ENCODE measurements at places on chromosomes 6 and 20.

GRCh38 chr6:4620284-4621151 lies 155.7 kb upstream of the CDYL start:
- DNase-seq, result no peak

DNA sequence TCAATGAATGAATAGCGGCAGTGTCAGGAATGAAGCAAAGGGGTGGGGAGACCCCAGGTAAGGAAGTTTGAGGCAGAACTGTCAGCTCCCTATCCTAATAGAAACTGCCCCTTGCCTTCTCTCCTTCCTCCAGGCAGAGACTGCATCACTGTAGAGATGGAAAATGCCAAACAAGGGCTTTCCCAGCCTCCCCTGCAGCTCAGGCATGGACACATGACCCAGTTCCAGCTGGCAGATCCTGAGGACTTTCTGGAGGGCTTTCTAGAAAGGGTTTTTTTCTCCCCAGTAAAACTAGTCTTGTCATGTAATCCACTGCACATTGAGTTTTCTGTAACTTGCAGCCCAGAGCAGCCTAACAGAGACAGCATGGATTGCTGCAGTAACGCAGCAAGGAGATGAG lies 17.9 kb upstream of the PNPLA1 start:
- DNase-seq, result no peak

- DNase-seq, result no peak
Measured at GRCh38 chr6:28530777-28531176, 5.1 kb downstream of the GPX5 start.

- DNase-seq, result no peak
Measured at GRCh38 chr6:143971482-143972205, 36.4 kb downstream of the PLAGL1 start.

DNA sequence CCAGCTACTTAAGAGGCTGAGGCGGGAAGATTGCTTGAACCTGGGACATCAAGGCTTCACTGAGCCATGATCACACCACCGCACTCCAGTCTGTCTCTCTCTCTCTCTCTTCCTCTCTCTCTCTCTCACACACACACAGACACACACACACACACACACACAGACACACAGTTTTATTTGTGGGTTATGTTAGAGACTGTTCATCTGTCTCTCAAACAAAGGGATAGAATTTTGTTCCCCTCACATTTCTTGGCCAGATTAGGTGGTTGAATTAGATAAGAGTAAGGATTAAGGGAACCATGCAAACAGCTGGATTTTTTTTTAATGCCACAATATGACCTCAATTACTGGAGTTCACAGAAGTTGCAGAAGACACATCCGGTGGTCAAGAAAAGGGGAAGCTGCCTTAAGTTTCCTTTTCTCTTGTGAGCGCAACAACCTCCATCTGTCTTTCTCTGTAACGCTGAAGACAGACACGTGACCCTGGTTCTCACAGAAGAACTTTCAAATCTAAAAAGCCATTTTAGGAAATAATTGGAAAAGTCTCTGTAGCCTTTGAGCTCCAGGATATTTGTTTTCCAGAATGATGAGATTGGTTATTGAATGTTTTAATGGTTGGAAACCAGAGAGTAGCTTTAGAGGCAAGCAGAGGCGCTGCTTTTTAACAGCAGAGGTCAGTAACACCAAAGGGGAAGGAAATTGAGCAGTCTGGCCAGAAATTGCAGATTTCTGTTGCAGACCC lies 32.9 kb upstream of the LGSN start:
- DNase-seq, result no peak

DNA sequence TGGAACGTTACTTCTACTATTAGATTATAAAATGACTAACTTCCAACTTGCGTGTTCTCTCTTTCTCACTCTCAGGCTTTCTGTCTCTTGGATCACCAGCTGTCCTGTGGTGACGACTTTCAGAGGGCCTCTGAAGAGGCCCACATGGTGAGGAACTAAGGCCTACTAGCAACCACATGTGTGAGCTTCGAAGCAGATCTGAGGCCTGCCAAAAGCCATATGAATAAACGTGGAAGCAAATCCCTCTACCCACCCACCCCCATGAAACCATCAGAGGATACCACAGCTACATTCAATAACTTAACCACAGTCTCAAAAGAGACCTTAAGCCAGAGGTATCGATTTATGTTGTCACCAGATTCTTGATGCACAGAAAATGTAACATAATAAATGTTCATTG lies 13.5 kb upstream of the BMP5 start:
- no peak for DNase-seq

DNA sequence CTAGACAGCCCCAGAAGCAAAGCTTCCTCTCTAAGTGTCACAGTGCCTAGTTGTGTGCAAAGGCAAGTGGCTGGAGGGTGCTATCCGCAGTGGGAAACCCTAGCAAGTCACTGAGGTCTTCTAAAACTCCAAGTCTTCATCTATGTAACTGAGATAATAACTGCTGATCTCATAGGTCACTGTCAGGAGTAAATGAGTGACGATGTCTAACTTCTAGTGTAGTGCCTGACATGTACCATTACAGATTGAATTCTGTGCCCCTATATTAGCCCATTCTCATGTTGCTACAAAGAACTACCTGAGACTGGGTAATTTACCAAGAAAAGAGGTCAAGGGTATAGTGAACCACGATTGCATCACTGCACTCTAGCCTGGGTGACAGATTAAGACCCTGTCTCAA lies 253.5 kb upstream of the JARID2 start:
- no peak for DNase-seq

GRCh38 chr6:41375598-41376151 lies 40.3 kb downstream of the NCR2 start:
- DNase-seq, result no peak

DNA sequence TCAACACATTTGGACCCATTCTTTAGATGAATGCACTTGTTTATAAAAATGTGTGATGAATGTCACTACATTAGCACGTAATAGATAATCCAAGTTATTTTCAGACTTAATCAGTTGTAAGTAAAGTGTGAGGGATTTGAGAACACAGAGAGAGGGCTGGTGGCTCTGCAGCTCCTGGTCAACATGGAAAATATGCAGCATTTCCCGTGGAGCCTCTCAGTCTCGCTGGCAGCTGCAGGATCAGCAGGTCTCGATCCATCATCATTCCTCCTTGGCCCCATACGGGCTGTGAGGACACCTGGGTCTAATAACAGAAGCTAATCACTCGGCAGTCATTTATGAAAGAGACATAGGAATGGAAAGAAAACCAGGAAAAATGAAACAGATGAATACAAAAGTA lies 390.2 kb downstream of the PRKN start:
- DNase-seq, result no peak

- no peak for DNase-seq
Measured at GRCh38 chr6:47169785-47170616, 127.9 kb upstream of the ADGRF1 start.

DNA sequence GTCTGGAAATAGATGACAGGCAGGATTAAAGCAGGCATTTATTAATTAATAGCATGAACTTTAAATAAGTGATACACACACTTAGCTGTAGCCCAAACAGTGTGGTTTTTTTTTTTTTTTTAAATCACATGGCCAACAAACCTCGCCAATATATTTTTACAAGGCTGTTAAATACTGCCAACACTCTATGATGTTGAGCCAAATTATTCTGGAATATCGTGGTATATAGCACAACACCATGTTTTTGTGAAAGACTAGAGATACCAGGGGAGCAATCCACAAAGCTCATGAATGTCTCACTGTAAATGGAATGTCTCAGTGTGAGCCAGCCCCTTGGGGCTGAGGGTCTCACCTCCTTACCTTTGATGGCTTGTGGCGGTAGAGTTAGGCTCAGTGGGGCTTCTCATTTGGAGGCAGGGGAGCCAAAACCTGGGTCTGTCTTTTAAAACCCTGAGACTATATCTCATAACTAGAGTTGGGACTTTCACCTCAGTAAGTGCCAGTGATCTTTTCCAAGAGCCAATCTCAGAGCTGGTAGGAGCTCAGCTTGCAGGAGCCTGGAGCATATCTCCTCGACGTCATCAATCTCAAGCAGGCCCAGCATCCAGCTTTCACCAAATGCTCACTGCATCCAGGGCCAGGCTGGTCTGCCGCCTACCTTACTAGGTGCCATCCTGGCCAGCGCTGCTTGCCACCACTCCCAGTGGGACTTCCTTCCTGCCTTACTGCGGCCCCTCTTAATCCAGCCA lies 78.5 kb upstream of the FAM184A start:
- DNase-seq, result no peak

GRCh38 chr6:132215805-132216204 lies 185.5 kb downstream of the MOXD1 start:
- DNase-seq, result no peak

GRCh38 chr20:32975698-32976674 lies 28.2 kb downstream of the SUN5 start:
- DNase-seq, result peak; percentile 62

DNA sequence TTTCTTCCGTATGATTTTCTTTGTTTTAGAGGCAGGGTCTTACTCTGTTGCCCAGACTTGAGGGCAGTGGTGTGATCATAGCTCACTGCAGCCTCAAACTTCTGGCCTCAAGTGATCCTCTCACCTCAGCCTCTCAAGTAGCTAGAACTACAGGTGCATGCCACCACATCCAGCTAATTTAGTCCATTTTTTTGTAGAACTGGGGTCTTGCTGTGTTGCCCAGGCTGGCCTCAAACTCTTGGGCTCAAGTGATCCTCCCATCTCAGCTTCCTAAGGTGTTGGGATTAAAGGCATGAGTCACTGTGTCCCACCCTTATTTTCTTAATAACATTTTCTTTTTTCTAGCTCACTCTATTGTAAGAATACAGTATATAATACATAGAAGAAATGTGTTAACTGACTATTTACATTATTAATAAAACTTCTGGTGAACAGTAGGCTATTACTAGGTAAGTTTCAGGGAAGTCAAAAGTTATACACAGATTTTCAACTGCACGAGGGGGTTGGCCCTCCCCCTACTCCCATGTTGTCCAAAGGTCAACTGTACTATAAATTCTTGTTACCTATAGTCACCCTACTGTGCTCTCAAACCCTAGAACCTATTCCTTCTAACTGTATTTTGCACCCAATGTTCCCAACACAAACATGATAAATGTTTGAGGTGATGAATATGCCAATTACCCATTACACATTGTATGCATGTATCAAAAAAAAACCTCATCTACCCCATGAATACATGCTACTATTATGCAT lies 56.3 kb downstream of the PXDC1 start:
- no peak for DNase-seq

DNA sequence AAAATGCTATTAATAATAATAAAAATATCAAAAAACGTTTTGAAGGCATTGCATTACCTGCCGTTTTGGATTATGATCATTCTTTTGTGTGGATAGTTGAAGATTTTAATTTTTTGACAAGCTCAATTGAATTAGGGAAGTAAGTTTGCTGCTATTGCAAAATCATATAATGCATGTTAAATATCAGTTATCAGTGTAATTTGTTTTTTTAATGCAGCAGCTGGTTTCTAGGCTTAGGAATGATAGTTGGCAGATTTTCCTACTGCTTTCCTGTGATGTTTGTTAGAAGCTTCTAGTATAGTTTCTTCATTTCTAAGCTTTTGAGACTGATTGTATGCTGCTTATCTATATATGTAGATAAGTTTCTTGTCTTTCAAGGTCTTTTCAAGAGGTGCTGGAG lies 99.0 kb downstream of the JARID2 start:
- no peak for DNase-seq

GRCh38 chr6:136737374-136737844 lies 54.9 kb downstream of the MAP3K5 start:
- no peak for DNase-seq

DNA sequence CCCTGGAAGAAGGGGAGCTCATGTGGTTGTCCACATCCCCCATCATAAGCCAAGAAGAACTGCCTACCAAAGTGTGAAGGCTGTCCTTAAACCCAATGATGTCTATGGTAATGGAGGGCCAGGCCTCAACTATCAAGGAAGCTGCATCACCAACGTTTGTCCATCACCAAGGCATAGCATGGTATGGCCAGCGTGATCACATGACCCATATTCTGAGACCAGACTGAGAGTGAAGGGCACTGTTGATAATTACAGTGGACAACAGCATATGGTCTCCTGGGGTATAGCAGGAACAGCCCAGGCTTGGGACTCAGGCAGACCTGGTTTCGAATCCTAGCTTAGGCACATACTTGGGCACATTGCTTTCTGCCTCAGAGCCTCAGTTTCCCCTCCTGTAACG lies 218.2 kb upstream of the RREB1 start:
- DNase-seq, result no peak

GRCh38 chr6:20001286-20001685 lies 164.1 kb downstream of the ID4 start:
- DNase-seq, result no peak

DNA sequence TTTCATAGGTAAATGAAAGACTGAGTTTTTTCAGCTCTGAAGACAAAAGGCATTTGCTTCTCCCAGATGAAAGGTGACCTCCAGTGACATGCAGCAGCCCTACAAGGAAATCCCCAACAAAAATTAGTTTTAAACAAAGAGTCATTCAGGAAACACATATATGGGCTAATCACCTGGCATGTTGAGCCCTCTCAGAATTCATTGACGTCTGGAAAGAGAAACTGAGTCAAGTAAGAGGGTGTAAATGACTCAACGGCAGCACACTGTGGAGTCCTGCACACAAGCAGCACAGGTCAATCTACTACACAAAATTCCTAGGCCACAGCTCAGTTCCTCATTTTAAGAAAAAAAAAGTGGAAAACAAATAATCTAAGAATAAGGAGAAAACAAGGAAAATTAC lies 592.3 kb downstream of the EPHA7 start:
- DNase-seq, result no peak

DNA sequence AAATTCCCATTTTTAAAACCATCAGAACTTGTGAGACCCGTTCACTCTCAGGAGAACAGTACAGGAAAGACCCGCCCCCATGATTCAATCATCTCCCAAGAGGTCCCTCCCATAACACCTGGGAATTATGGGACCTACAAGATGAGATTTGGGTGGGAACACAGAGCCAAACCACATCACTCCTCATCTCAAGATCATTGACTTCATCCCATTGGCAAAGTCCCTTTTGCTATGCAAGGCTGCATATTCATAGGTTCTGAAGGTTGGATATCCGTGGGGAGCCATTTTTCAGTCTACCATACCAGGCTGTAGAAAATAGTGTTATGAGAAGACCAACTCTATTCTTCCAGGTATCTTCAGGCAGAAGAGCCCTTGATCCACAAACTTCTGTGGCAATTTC lies 219.1 kb downstream of the DOK5 start:
- DNase-seq, result no peak

DNA sequence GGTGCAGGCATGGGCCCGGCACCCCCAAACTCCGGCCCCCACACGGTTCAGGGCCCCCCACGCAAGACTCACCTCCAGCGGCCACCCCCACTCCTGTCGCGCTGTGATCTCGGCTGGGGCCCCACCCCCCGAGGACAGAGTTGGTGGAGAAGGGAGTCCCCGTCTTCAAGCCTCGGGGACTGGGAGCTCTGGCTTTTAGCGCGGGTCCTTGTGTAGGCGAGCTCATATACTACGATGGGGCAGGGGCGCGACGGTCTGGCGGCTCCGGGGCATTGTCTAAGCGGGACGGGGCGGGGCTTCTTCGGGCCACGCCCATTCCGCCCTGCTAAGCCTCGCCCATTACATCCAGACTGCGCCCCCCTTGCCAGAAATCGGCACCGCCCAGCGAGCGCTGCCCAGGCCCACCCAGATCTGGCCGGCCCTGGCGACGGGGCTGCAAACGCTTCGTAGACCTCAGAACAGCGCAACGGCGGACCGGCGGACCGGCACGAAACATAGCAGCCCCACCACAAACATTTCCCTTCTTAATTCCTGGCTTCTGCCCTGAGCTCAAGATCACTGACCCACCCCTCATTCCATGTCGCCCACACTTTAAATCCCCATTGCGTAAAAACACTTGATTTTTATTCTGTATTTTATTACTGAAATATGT lies 1.0 kb upstream of the DDAH2 start:
- peak; percentile 95 for DNase-seq
